Muscle of leg (tissue), 16 donors: ENCODE measurements at places on chromosomes 1 and 21. TPM values are rescaled to one million over a fixed set of nuclear protein-coding genes. Genes with fewer than 3 reads are reported as not detected.

The PGLYRP4 gene
- not detected for total RNA-seq

The PPFIA4 gene
- total RNA-seq: 22.4 TPM

The KIF17 gene
- 1.8 TPM for total RNA-seq

The CFHR2 gene
- total RNA-seq: not detected

The OLFML2B gene
- total RNA-seq: 78.4 TPM

- DNase-seq: peak; percentile 14
- no peak overlapping the region for H3K27ac ChIP-seq
- H3K27me3 ChIP-seq: no peaks in the 10 kb centered on the region
- H3K4me1 ChIP-seq: no peaks in the 10 kb centered on the region
- no peak overlapping the region for H3K4me3 ChIP-seq
These were observed 25.6 kb upstream of the CDC42BPA start for GRCh38 chr1:227343727-227344551.

GRCh38 chr1:31791131-31791858 is 24.5 kb downstream of the SPOCD1 start:
- no peaks in the 10 kb centered on the region for H3K36me3 ChIP-seq
- DNase-seq: no peak
- H3K27me3 ChIP-seq: no peaks in the 10 kb centered on the region
- H3K4me3 ChIP-seq: no peak overlapping the region
- peaks cover 21% of the 10 kb centered on the region for H3K4me1 ChIP-seq
- no peak overlapping the region for H3K27ac ChIP-seq

GRCh38 chr1:232306269-232306961 is 323.5 kb downstream of the SIPA1L2 start:
- no peaks in the 10 kb centered on the region for H3K36me3 ChIP-seq
- peak; percentile 69 for DNase-seq
- H3K4me3 ChIP-seq: no peak overlapping the region
- H3K4me1 ChIP-seq: peaks cover 12% of the 10 kb centered on the region

DNA sequence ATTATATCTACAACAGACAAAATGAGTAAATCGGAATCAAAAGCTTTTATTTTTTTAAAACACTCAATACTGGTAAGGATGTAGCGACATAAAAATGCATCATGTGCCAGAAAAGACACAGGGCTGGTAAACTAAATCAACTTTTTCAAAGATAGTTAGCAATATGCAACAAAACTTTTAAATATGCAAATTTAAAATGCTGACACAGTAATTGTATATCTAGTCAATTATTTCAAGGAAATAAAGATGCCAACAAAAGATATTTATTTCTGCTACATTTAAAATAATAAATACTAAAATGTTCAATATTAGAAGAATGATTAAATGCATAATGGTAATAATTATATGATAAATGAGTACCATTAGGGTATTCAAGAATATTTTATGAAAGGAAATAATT is 295.1 kb downstream of the SMYD3 start:
- H3K4me1 ChIP-seq: no peaks in the 10 kb centered on the region
- H3K27ac ChIP-seq: no peak overlapping the region
- H3K36me3 ChIP-seq: no peaks in the 10 kb centered on the region
- no peak overlapping the region for H3K4me3 ChIP-seq
- no peaks in the 10 kb centered on the region for H3K27me3 ChIP-seq
- no peak for DNase-seq

DNA sequence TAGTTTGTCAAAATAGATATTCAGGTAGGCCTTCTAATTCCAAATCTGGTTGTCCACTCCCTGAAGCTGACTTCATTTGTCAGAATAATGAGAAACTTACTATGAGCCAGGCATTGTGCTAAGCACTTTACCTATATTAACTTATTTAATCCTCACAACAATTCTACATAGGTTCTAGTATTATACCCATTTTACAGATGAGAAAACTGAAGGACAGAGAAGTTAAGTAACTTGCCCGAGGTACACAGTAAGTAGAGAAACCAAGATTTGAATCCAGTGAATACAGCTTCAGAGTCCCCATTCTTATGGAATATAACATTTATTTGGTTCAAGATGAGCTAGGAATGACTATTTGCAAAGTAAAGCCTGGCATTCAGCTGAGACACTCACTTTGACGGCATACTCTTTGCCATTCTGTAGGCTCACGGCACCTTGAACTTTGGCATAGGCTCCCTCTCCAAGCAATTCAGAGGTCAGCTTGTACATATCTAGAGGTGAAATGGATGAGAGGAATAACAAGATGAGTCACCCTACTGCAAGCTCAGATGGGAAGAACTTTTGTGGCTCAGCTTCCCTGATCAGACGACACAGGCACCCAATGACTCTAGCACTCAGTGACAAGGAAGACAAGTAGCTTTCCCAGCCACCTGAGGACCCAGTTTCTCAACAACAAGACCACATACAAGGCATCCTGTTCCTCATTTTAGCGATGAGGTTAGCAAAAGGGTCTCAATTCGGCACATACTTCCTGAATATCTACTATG is 23.7 kb downstream of the MKNK1 start:
- H3K27ac ChIP-seq: no peak overlapping the region
- no peaks in the 10 kb centered on the region for H3K4me1 ChIP-seq
- H3K36me3 ChIP-seq: peaks cover 70% of the 10 kb centered on the region
- peak; percentile 39 for DNase-seq

- no peak overlapping the region for H3K4me3 ChIP-seq
- no peaks in the 10 kb centered on the region for H3K27me3 ChIP-seq
- H3K36me3 ChIP-seq: peaks cover 7% of the 10 kb centered on the region
- no peak overlapping the region for H3K27ac ChIP-seq
These were observed 40.7 kb downstream of the AGO3 start for GRCh38 chr1:35971601-35972000.

DNA sequence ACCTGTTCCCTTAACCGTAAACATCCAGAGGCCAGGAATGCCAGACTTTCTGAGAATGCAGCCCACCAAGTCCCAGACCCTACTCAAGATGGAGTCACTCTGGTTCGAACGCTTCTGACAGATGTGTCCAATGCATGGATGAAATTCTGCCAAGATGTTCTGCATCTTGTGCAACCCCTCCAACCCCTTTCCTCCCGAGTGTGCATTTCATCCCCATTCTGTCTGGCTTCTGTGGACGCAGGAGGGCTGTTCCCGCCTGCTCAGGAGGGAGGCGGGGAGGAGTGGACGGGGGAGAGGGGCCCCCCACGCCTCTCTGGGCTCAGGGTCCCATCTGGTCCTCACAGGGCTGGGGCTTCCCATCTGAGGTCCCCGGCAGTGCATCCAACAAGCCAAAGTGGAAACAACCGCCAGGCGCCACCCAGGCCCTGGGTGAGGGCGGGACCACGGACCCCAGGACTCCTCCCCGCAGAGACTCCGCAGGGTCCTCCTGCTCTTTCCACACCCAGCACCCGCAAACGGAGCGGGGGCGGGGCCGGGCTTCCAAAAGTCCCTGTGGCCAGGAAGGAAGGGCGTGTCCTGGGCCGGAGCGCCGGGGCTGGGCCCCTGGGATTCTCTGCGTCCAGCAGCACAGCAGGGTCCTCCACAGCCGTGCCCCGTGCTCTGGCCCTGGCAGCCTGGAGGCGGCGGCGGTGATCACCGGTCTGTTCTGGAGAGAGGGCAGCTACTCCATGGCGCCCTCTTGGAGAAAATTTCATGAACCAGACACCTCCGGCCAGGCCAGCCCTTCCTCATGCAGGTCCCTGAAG is 27.8 kb upstream of the SUMO3 start:
- H3K27ac ChIP-seq: no peak overlapping the region
- peaks cover 21% of the 10 kb centered on the region for H3K36me3 ChIP-seq
- peak overlapping the region; percentile 40 for H3K4me3 ChIP-seq
- peaks cover 20% of the 10 kb centered on the region for H3K4me1 ChIP-seq
- H3K27me3 ChIP-seq: peaks cover 25% of the 10 kb centered on the region

DNA sequence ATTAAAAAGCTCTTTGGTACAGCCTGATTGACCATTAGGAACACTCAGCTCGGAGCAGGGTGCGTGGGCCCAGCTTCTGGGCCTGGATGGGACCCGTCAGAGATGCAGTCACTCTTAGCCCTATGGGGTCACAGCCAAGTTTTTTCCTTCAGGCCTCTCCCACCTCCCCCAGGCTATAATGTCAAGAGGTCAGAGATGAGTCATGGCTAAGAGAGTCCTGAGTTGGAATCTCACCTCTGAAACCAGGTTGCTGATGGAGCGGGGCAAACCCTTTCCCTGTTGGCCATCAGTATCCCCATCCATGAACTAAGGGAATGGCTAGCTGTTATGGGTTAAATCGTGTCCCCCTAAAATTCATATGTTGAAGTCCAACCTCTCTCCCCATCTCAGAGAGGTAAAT is 195.9 kb upstream of the POU3F1 start:
- H3K27me3 ChIP-seq: peaks cover 22% of the 10 kb centered on the region
- no peak overlapping the region for H3K27ac ChIP-seq
- peaks cover 2% of the 10 kb centered on the region for H3K4me1 ChIP-seq
- H3K4me3 ChIP-seq: no peak overlapping the region
- DNase-seq: no peak

- no peak for DNase-seq
- no peaks in the 10 kb centered on the region for H3K36me3 ChIP-seq
- H3K27ac ChIP-seq: no peak overlapping the region
- H3K4me1 ChIP-seq: no peaks in the 10 kb centered on the region
These were observed 111.3 kb downstream of the TNFSF18 start for GRCh38 chr1:172939475-172939874.

GRCh38 chr1:74199504-74199903 is 1.5 kb downstream of the FPGT start:
- H3K27ac ChIP-seq: no peak overlapping the region
- H3K36me3 ChIP-seq: peaks cover 2% of the 10 kb centered on the region
- peak; percentile 6 for DNase-seq
- H3K4me3 ChIP-seq: no peak overlapping the region
- H3K4me1 ChIP-seq: peaks cover 2% of the 10 kb centered on the region
- no peaks in the 10 kb centered on the region for H3K27me3 ChIP-seq

GRCh38 chr21:42266971-42267556 is 48.1 kb downstream of the ABCG1 start:
- H3K27me3 ChIP-seq: no peaks in the 10 kb centered on the region
- no peak overlapping the region for H3K4me3 ChIP-seq
- no peak overlapping the region for H3K27ac ChIP-seq
- no peaks in the 10 kb centered on the region for H3K36me3 ChIP-seq

GRCh38 chr1:118254491-118255425 is 69.7 kb upstream of the SPAG17 start:
- no peaks in the 10 kb centered on the region for H3K27me3 ChIP-seq
- peaks cover 29% of the 10 kb centered on the region for H3K4me1 ChIP-seq
- H3K36me3 ChIP-seq: no peaks in the 10 kb centered on the region
- no peak for DNase-seq

GRCh38 chr1:173038875-173039554 is 11.7 kb downstream of the TNFSF18 start:
- no peaks in the 10 kb centered on the region for H3K4me1 ChIP-seq
- DNase-seq: no peak
- H3K27ac ChIP-seq: no peak overlapping the region
- no peaks in the 10 kb centered on the region for H3K36me3 ChIP-seq
- H3K4me3 ChIP-seq: no peak overlapping the region

DNA sequence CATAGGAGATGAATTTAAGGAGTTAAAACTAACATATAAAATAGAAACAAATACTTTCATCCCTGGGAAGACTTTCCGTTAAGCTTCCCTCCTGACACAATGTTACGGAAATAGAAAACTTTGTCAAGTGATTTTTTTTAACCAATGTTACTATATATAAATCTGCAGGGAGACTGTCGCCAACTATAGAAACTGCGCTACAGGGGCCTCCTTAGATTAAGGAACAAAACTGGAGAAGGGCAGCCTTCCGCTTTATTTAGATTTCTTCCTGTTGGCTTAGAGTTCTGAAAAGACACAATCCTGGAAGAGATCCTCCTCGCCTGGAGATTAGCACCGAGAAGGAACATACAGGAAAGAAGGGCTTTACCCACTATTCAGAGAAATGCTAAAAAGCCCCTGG is 1.5 kb downstream of the MGST3 start:
- peak; percentile 78 for DNase-seq
- H3K36me3 ChIP-seq: peaks cover 2% of the 10 kb centered on the region
- peak overlapping the region; percentile 95 for H3K27ac ChIP-seq
- H3K4me1 ChIP-seq: peaks cover 12% of the 10 kb centered on the region
- H3K4me3 ChIP-seq: peak overlapping the region; percentile 96

- peaks cover 6% of the 10 kb centered on the region for H3K36me3 ChIP-seq
- DNase-seq: no peak
- H3K4me1 ChIP-seq: peaks cover 6% of the 10 kb centered on the region
- no peak overlapping the region for H3K27ac ChIP-seq
These were observed 48.6 kb downstream of the BACH1 start for GRCh38 chr21:29347274-29347681.

DNA sequence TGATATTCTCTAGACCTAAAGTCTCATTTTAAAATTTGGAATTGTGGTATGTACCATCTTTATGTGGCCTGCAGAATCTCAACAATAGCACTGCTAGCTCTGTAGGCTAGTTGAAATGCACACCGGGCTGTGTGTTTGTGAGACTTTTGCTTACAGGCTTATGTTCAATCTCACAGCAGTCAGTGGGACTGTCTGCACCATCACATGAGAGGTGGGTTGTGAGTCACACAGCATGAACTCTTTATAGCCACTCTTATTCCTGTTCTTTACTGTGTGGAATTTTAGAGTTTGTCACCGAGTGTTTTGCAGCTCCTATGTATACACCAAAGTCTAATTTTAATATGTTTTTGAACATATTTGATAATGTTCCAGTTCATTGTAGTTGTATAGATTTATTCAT is 74.6 kb downstream of the RASAL2 start:
- H3K27ac ChIP-seq: no peak overlapping the region
- H3K4me3 ChIP-seq: no peak overlapping the region
- no peaks in the 10 kb centered on the region for H3K27me3 ChIP-seq
- no peaks in the 10 kb centered on the region for H3K36me3 ChIP-seq
- no peaks in the 10 kb centered on the region for H3K4me1 ChIP-seq

DNA sequence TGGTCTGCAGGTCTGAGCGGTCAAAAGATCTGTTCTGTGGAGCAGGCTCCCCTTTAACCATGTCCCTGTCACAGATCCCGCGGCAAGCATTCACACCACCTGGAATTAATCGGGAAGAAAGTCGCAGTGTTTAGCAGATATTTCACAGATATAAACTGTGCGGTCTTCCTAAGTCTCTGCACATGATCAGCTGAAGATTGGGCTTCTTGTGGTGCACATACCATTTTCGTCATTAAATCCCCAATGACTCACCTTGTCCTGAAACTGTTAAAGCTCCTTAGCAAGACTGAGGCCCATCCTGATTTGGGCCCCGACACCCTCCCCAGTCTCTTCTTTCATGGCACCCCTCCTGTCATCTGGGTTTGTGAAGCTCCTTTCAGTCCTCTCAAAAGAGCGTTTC is 158.8 kb downstream of the KIF26B start:
- no peak overlapping the region for H3K27ac ChIP-seq
- no peak for DNase-seq
- H3K36me3 ChIP-seq: no peaks in the 10 kb centered on the region
- H3K4me3 ChIP-seq: no peak overlapping the region
- H3K4me1 ChIP-seq: peaks cover 15% of the 10 kb centered on the region

- H3K4me1 ChIP-seq: peaks cover 34% of the 10 kb centered on the region
- no peak overlapping the region for H3K4me3 ChIP-seq
- no peak overlapping the region for H3K27ac ChIP-seq
- DNase-seq: no peak
- H3K36me3 ChIP-seq: peaks cover 18% of the 10 kb centered on the region
These were observed 85.1 kb downstream of the CAPZB start for GRCh38 chr1:19400192-19400611.
